CD4-positive, alpha-beta T cell treated with Interleukin-4 for 1 hour (primary cell): ENCODE measurements at places on chromosomes 12 and 14.
A peak's percentile ranks its signal among the peaks of the same experiment; 100 is the strongest.

- no peak for DNase-seq
Measured at GRCh38 chr12:116426391-116427136, 132.6 kb upstream of the MAP1LC3B2 start.

- DNase-seq, result no peak
Measured at GRCh38 chr14:90400904-90401561, 4.2 kb downstream of the CALM1 start.

- DNase-seq, result no peak
Measured at GRCh38 chr12:50249464-50250182, 33.7 kb downstream of the LIMA1 start.

GRCh38 chr12:22082190-22082701 is 36.2 kb downstream of the CMAS start:
- no peak for DNase-seq

DNA sequence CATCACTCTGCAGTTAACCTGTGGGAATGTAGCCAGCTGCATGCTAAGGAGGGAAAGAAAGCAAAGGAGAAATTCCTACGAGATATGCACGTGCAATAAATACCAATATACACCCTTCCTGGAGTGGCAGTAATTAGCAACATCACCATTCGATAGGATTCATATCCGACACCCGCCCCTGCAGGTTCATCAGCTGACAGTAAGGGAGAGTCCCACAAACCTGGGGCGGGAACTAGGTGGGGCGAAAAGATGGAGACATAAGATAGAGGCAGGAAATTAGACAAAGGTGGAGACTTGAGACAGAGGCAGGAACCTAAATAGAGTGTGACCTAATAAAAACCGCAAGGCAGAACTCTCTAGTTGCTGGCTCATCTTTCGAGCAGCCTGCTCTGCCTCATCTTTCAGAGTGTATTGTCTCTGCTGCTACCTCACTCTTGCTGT is 51.6 kb downstream of the PLEKHG3 start:
- peak; percentile 69 for DNase-seq

GRCh38 chr12:71865166-71865713 is 25.7 kb downstream of the TBC1D15 start:
- DNase-seq, result no peak

GRCh38 chr12:38921025-38921677 is 15.8 kb upstream of the CPNE8 start:
- no peak for DNase-seq

DNA sequence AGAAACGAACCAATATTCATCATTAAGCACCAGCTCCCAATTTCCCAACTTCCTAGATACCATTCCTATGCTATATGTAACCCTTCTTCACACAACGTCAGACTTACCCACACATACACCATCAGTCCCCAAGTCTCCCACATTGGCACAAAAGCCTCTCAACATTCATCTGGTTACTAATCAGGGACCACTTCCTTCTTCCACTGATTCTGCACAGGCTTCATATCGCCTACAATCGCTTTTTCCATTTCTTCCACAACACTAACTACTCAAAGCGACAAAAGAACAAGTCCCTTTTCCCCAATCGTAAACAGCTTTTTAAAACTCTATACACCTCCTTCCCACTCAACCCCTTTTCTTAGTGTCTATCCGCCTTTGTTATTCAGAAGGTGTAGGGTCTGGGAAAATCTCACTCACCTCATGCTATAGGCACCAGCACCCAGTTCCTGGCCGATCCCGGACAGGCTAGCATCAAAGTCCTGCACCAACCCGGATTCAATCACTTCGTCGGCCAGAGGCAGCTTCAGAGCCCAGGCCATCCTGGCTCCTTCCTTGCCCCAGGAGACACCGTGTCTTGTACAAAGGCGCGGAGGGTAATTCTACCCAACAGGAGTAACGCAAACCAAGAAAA is 936 bp downstream of the TFCP2 start:
- DNase-seq, result no peak
